ENCODE measurements at places on chromosomes 6 and 20.

- no peak for DNase-seq
Observed at GRCh38 chr20:25355011-25355595, 35.5 kb downstream of the ABHD12 start.

DNA sequence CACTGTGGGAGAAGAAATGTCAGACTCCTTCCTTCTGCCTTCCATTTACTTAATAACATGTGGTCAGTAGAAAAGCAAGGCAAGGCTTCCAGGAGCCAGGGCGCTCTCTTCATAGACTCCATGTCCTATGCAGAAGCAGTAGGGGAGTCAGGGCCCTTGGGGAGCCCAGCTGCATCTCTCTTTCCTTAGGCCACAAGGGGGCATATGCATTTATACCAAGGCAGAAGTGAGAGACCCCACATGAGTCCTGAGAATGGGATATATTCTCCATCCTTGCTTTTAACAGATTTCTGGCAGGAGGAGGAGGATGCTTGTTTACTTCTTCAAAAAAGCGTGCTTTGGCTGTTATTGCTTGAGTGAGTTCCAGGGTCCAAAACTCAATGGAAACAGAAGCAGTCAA is 198.5 kb downstream of the HIVEP2 start:
- no peak for DNase-seq

GRCh38 chr20:10633718-10634117 is 40.1 kb downstream of the JAG1 start:
- no peak for DNase-seq

- no peak for DNase-seq
Observed at GRCh38 chr20:17431621-17432364, 99.4 kb downstream of the BFSP1 start.

DNA sequence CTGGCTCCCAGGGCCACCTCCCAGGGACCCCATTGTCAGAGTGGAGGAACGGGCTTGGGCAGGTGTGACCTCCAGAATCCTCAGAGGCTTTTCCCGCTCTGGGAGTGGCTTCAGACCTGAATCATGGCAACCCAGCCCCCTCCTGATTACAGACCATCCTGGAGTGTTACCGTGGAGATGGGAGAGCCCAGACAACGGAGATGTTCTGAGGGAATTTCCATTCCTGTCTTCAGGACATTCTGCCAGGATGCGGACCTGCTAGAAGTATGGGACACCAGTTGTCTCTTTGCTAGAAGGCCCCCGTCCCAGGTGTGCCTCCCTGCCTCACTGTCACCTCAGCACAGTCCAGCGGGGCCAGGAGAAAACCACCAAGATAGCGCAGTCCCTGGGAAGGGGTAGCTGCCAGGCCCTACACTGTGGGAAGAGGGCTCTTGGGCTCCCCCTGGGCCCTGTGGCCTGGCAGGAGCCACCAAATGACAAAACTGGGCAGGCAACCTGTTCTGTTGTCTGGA is 109.9 kb downstream of the PSMB1 start:
- no peak for DNase-seq

GRCh38 chr6:89009624-89010059 is 46.2 kb upstream of the RNGTT start:
- no peak for DNase-seq

DNA sequence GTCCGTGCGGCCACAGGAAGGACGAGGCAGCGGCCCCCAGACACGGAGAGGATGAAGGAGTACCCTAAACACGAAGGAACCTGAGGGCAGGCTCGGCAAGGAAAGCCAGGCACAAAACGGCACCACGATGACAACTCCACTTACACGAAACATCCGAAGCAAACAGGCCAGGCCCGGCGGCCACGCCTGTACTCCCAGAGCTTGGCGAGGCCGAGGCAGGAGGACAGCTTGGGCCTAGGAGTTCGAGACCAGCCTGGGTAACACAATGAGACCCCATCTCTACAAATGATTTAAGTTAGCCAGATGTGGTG is 13.4 kb downstream of the KCNQ2 start:
- no peak for DNase-seq

- no peak for DNase-seq
Observed at GRCh38 chr20:24448170-24448569, 21.3 kb upstream of the SYNDIG1 start.

GRCh38 chr6:45951321-45952167 is 64.1 kb downstream of the CLIC5 start:
- DNase-seq, result no peak

DNA sequence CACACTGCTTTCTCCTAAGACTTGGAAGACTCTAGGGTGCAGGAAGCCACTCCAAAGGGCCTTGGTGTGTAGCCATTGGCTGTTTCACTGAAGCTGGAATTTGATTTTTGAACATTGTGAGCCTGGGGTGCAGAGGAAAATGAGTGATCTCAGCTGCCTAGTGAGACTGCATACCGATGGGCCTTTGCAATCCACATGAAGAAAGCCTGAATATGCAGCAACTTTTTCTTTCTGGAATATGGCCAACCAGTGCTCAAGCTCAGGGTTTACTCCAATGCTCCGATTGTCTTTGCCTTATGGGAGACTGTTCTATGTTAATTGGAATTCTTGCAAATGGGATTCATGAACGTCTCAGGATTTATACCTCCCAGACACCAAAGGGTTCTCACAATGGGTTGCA is 242.6 kb downstream of the DOK5 start:
- no peak for DNase-seq

DNA sequence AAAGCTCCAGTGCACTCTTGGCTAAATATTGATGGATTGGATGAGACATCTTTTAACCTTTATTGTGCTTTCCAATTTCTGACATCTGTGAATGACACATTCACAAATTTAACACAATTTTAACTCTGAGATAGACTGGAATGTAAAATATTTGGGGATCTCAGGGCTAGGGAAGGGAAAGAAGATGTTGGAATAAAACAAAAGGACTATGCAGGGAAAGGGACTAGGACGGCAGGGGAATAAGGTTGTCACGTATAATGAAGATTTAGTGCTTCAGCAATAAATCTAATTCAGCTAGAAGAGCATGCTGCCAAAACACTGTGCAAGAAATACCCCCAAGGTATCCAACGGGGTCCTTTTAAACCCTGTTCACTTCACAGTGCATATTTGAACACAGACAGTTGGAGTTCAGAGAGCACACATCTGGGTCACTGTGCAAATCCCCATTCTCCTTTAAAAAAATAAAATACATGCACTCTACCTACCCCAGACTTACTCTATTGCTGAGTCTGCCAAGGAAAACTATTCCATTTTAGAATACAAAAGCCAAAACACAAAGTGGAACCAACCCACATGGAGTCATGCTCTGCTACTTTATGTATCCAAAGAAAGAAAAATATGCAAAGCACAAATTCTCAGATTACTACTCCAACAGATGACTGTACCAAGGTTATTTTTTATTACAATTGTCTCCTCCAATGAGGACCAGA is 151.0 kb upstream of the RSPO3 start:
- no peak for DNase-seq

- no peak for DNase-seq
Observed at GRCh38 chr20:57131077-57131476, 135.4 kb downstream of the BMP7 start.

GRCh38 chr20:59210186-59210585 is 46.6 kb downstream of the ZNF831 start:
- DNase-seq, result no peak

DNA sequence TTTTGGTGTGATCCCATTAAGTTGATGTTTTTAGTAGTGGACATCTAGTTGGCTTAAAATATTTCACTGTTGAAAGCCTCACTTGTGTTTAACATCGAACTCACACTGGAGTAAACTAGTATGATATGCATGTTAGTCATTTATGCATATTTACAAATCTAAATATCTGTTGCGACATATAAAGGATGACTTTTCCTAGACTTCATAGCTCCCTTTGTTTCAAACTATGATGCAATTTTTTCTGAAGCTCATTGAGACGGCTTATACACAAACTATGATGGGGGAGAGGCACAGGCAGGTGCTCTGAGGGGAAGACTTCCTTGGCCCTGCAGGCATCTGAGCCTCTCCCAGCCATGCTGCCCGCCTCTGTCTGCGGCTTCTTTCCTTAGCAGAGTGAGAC is 11.8 kb upstream of the FOXC1 start:
- no peak for DNase-seq

- DNase-seq, result no peak
Observed at GRCh38 chr6:166768761-166769160, 141.7 kb upstream of the RPS6KA2 start.

- DNase-seq, result peak; percentile 19
Observed at GRCh38 chr6:158131926-158132325, 36.1 kb downstream of the SERAC1 start.

DNA sequence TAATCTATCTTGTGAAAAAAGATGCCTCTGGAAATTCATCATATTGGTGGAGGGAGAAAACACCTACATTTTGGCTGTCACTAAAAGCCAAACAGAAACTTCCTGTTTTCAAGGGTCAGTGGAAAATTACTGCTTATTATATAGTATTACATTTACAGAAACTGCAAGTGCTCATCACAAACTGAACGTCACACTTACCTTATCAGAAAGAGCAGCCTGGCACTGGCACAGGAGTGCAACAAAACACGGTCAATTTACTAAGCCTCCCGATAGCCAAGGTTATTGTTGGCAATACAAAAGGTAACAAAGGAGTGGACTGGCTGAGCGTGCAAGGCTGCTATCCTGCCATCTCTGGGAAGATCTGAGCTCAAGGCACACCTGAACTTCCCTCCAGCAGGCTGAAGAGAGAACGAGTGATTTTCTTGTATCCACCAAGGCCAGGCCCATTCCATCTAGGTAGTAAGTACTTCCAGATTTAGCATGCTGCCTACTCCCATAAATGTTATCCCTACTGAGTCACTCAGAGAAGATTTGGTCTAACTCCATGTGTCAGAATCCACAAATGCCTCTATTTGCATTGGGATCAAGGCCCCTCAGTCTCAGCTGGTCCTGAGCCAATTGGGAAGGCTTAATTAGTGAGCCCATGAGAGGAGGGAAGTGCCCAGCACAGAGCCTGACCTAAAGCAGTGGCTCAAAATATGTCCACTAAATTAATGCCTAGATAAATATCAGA is 399.8 kb downstream of the BTBD9 start:
- no peak for DNase-seq

- DNase-seq, result no peak
Observed at GRCh38 chr6:32973144-32974015, 5.0 kb downstream of the BRD2 start.

DNA sequence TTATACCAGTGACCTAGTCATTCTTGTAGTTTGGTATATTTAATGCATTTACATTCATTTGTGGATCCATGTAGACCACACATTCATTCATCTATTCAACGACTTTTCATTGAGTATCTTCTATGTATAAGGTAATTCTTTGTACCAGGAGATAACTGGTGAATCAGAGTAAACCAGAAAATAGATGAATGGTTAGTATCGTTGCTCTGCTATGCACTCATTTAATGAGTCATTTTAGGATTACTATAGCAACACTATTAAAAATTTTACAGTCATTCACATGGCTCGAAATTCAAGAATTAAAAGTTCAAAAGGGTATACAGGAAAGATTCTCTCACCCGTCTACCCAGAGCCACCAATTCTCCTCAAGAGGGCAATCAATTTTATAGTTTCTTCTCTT is 26.8 kb downstream of the DOK5 start:
- no peak for DNase-seq

DNA sequence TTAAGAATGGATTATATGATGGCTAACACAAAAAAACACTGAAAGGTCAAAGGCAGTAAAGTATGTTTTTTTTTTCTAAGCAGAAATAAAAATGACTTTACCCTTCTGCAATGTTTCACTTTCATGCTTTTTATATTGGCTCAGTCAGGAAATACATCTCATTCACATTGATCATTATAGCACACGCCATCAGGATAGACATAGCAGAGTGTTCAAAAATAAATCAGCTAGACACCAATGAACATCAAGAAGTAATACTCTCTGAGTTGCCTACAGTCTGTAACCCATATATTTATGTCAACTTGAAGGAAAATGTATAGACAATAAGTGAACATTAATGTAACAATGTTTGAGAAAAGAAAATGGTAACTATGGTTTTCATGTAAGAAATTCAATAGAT is 535.2 kb upstream of the EPHA7 start:
- DNase-seq, result no peak

GRCh38 chr6:165762876-165763275 is 99.8 kb upstream of the PDE10A start:
- DNase-seq, result no peak

DNA sequence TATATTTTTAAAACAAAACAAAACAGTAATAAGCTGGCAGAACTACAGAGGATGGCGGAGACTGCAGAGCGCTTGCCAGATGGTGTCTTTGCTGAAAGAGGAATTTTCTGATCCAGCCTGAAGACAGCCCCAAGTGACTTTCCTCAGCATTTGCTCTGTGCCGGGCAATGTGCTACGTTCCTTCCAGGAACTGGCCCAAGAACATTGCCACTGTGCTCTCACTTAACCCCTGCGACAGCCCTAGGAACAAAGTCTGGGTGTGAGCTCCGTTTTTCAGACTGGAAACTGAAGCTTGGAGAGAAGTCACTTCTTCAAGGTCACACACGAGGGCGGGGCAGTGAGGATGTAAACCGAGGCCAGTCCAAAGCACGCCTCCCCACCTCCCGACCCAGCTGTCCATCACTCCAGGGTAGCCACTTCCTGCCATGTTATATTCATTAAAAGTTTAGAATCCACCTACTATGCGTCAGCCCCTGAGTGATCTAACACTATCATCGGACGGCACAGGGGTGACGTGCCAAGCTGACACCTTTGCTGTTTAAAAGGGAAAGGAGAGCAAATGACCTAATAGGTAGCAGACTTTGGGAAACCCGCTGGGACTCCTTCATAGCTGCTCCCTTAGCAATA is 22.3 kb upstream of the BMP7 start:
- no peak for DNase-seq

DNA sequence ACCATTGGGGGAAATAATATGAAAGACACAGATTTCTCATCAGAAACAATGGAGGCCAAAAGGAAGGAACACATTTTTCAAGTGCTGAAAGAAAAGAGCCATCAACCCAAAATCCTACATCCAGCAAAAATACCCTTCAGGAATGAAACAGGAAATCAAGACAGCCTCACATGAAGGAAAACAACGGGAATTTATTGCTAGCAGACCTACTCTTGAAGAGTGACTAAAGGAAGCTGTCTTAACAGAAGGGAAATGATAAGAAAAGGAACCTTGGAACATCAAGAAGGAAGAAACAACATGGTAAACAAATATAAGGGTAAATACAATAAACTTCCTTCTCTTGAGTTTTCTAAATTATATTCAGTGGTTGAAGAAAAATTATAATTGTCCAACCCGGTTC is 44.2 kb downstream of the RNF24 start:
- no peak for DNase-seq

- DNase-seq, result no peak
Observed at GRCh38 chr6:146546443-146547043, 2.9 kb downstream of the RAB32 start.

- DNase-seq, result no peak
Observed at GRCh38 chr6:163705923-163706322, 291.4 kb downstream of the QKI start.

DNA sequence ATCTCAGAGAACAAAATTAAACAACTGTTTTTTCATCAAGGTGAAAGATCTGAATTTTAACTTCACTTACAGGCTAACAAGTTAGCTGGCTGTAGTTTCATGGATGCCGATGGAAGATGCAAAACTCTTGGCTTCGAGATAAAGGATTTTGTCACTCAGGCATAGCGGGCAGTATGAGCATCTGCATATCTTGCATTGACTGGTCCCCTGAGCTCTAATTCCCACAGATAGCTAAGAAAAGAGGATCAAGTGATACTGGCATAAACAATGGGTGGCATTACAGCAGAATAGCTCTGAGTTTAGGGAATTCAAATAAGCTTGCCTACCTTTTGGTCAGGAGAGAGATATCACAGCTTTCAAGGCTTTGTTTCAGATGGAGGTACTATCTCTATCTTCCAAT is 1.8 kb upstream of the CLVS2 start:
- DNase-seq, result no peak

- DNase-seq, result no peak
Observed at GRCh38 chr6:44359973-44360372, 17.5 kb downstream of the SPATS1 start.
